ENCODE measurements at places on chromosomes 4 and X.
A peak's percentile ranks its signal among the peaks of the same experiment; 100 is the strongest.

DNA sequence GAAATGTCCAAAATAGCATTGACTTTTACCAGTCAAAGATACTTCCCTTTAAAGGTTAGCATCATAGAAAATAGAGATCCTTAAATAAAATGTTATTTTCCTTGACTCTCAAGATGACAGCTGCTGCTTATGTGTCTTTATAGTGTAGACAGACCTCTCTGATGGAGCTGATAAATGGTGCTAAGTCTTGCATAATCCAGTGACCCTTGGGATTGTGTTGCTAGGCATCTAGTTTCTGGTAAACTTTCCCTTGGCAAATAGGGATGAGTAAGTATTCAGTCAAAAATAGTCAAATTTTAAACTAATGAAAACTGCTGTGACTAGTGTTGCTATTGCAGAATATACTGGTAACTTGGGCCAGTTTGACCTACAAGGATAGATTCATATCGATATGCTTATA lies 53.6 kb downstream of the MBNL3 start:
- DNase-seq = peak; percentile 55

DNA sequence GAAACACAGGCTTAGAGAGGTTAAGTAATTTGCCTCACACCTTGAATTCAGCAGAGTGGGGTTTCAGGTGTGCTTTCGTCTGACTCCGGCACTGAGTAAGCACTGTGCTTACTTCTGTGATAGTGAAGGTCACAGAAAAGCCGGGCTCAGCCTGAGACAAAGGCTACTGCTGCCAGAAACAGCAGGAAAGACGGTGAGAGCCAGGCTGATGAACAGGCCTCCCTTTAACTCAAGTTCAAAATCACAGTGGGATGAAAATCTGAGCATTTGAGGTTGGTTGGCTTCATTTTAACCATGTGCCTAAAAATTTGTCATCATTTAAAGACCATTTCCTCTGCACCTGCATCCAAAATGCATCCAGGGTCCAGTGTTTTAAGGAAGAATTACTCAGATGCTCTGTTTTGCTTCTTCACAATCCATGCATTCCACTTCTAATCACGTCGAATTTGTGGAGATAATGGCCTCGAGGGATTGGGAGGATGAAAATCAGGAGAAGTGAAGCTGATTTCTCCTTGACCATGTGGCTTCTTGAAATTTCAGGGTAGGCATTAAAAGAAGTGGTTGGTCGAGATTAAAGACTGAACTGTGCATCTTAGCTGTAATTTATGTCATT lies 121.2 kb upstream of the LNX1 start:
- no peak for DNase-seq

GRCh38 chrX:18548996-18549395 lies 122.9 kb downstream of the RS1 start:
- no peak for DNase-seq

GRCh38 chr4:20370274-20370673 lies 118.6 kb downstream of the SLIT2 start:
- DNase-seq = no peak

GRCh38 chrX:150410513-150410912 lies 47.4 kb downstream of the MAMLD1 start:
- DNase-seq = no peak

GRCh38 chr4:37910091-37910486 lies 19.2 kb downstream of the TBC1D1 start:
- DNase-seq = no peak

GRCh38 chr4:57059890-57060716 lies 50.1 kb downstream of the IGFBP7 start:
- DNase-seq = no peak

DNA sequence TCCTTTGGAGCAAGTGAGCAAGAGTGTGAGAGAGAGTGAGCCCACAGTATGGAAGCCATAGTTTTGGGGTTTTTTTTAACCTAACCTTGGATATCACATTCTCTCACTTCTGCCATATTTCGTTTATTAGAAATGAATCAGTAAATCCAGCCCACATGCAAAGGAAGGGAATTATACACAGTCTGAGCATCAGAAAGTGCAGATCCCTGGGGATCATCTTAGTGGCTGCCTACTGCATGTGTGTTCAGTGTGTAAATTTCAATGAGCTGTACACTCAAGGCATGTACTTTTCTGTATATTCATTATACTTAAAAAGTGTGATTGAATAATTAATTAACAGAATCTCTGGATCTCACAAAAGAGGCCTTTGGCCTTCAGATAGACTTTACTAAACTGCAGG lies 133.8 kb upstream of the PRPS2 start:
- no peak for DNase-seq

DNA sequence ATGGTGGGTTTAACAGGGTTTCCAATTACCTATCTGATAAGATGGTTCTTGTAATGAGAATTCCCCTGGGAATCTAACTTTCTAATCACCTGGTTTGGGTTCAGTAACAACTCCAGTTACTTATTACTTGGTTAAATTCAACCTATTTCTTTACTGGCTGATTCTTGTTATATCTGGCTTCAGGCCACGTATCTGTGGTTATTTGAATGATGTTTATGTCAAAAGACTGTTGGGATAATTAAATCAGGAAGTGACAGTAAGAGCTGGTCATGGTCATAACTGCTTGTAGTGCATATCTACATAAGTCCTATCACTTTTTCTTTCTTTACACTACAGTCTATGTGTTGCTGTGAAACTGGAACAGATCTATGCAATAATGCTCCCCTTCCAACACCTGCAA lies 108.1 kb downstream of the MID1 start:
- no peak for DNase-seq

DNA sequence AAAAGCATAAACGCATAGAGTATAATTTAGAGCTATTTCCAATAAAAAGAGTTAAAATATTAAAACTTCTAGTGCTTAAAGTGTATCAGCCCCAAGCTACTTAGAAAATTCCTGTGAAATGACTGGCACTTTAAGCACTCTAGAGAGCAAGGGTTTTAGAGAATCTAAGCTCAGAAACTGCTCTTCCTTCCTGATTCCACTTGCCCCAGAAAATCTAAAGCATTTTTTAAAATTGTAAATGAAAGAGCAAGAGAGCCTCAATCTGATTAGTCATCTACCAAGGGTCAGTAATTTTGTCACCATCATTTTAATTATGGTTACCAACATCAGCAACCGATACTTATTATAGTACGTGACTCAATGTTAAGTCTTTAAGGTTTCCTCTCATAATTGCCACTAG lies 25.0 kb downstream of the CTPS2 start:
- no peak for DNase-seq
